ENCODE measurements at places on chromosomes 3 and 15. TPM values are rescaled to one million over a fixed set of nuclear protein-coding genes. Genes with fewer than 3 reads are reported as not detected.

DNA sequence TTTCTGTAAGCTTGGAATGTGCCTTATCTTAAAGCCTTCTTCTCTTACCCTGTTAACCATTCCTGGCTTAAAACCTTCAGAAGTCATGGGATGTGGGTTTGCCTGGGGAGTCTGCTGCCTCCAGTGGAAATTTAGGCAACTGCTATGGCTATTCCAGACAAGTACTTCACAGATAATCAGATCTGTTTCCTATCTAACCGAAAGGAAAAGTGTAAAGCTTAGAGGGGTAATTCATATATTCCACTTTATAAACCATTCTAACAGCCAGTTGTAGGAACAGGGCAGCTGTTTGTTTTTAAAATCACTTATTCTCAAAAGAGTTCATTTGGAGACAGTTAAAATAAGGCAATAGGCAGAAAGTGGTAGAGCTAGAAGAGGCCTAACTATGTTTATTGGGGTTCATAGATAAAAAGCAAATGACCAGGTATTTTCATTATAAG is 219.9 kb downstream of the TCF12 start:
- no peak overlapping the region for H3K4me3 ChIP-seq
- H3K36me3 ChIP-seq: no peaks in the 10 kb centered on the region
- no peak overlapping the region for H3K27ac ChIP-seq
- H3K27me3 ChIP-seq: no peaks in the 10 kb centered on the region

GRCh38 chr3:44927371-44927770 is 48.6 kb downstream of the ZDHHC3 start:
- no peaks in the 10 kb centered on the region for H3K4me1 ChIP-seq
- no peaks in the 10 kb centered on the region for H3K27me3 ChIP-seq
- no peaks in the 10 kb centered on the region for H3K36me3 ChIP-seq
- H3K4me3 ChIP-seq: no peak overlapping the region

APEH gene
- 236 TPM for total RNA-seq

- no peak for DNase-seq
- no peaks in the 10 kb centered on the region for H3K36me3 ChIP-seq
- no peaks in the 10 kb centered on the region for H3K27me3 ChIP-seq
- no peak overlapping the region for H3K27ac ChIP-seq
- H3K4me1 ChIP-seq: peaks cover 9% of the 10 kb centered on the region
- H3K4me3 ChIP-seq: no peak overlapping the region
Measured at GRCh38 chr15:28020644-28021043, 78.5 kb downstream of the OCA2 start.

- H3K27me3 ChIP-seq: no peaks in the 10 kb centered on the region
- no peak overlapping the region for H3K27ac ChIP-seq
- H3K4me1 ChIP-seq: peaks cover 28% of the 10 kb centered on the region
- DNase-seq: no peak
- no peaks in the 10 kb centered on the region for H3K36me3 ChIP-seq
Measured at GRCh38 chr3:25418596-25418995, 9.5 kb upstream of the RARB start.

- no peak overlapping the region for H3K27ac ChIP-seq
- DNase-seq: no peak
- H3K4me1 ChIP-seq: no peaks in the 10 kb centered on the region
- H3K4me3 ChIP-seq: no peak overlapping the region
- H3K36me3 ChIP-seq: no peaks in the 10 kb centered on the region
Measured at GRCh38 chr3:64766440-64766839, 78.6 kb upstream of the ADAMTS9 start.

CLSTN2 gene
- total RNA-seq: 20.1 TPM

GRCh38 chr3:144391236-144391635 is 419.6 kb downstream of the DIPK2A start:
- no peaks in the 10 kb centered on the region for H3K36me3 ChIP-seq
- H3K27ac ChIP-seq: no peak overlapping the region
- H3K4me3 ChIP-seq: no peak overlapping the region
- no peaks in the 10 kb centered on the region for H3K27me3 ChIP-seq
- DNase-seq: no peak

ZCWPW2 gene
- total RNA-seq: 0.18 TPM

DNA sequence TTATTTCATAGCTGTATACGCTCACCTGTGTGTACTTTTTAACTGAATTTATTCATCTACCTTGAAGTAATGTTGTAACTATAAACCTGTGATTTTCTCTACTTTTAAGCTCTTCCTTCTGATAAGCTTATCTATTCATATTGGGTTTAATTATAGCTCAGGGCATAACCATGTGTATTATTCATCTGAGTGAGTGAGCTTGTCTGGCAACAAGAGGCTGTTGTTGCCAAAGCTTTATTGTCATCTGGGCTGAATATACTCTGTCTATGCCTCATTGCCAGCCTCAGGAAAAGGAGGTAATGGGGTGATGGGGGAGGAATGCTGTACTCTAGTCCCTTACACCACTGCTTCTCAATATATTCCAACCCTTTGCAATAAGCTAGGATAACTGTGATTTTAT is 292.4 kb downstream of the UBE2E2 start:
- H3K27ac ChIP-seq: no peak overlapping the region
- no peaks in the 10 kb centered on the region for H3K27me3 ChIP-seq
- H3K4me1 ChIP-seq: no peaks in the 10 kb centered on the region
- H3K36me3 ChIP-seq: no peaks in the 10 kb centered on the region
- DNase-seq: no peak

IL16 gene
- total RNA-seq: not detected

RASL12 gene
- total RNA-seq: 6.0 TPM

PPM1L gene
- 2.0 TPM for total RNA-seq

GRCh38 chr15:82081914-82082762 is 36.3 kb upstream of the MEX3B start:
- no peaks in the 10 kb centered on the region for H3K4me1 ChIP-seq
- no peak overlapping the region for H3K4me3 ChIP-seq
- no peak for DNase-seq
- no peaks in the 10 kb centered on the region for H3K27me3 ChIP-seq
- H3K36me3 ChIP-seq: no peaks in the 10 kb centered on the region

SRP14 gene
- 223 TPM for total RNA-seq

GRCh38 chr3:128730471-128730870 is 4.5 kb downstream of the RAB7A start:
- H3K4me1 ChIP-seq: peaks cover 22% of the 10 kb centered on the region
- no peak for DNase-seq
- H3K36me3 ChIP-seq: no peaks in the 10 kb centered on the region
- H3K4me3 ChIP-seq: no peak overlapping the region
- no peaks in the 10 kb centered on the region for H3K27me3 ChIP-seq

DNA sequence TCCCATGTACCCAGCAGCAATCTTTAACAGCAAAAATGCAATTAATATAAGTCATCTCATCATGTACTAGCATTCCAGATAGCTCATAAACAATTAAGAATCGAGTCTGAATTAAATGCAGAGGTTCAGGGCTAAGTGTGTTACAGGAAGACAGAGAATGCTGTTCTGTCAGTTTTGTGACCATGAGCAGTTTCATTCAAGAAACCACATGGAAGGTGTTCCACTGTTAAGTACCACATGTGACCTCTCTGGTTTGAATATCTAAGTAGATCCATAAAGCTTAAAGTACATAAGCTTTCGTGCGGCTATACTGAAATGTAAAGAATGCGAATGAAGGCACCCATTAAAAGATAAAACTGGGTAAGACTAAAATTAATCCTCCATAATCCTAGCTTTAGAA is 272.3 kb downstream of the IL5RA start:
- DNase-seq: no peak
- no peak overlapping the region for H3K4me3 ChIP-seq
- no peaks in the 10 kb centered on the region for H3K36me3 ChIP-seq
- no peak overlapping the region for H3K27ac ChIP-seq
- H3K4me1 ChIP-seq: no peaks in the 10 kb centered on the region

SEMA7A gene
- total RNA-seq: 38.1 TPM

- DNase-seq: no peak
- no peak overlapping the region for H3K4me3 ChIP-seq
- H3K27ac ChIP-seq: peak overlapping the region; percentile 99
- no peaks in the 10 kb centered on the region for H3K27me3 ChIP-seq
Measured at GRCh38 chr3:48466386-48467109, 20.0 kb downstream of the ATRIP start.

- H3K27me3 ChIP-seq: no peaks in the 10 kb centered on the region
- H3K4me3 ChIP-seq: no peak overlapping the region
- no peaks in the 10 kb centered on the region for H3K4me1 ChIP-seq
- no peak overlapping the region for H3K27ac ChIP-seq
Measured at GRCh38 chr3:192408647-192409200, 318.6 kb downstream of the FGF12 start.

DNA sequence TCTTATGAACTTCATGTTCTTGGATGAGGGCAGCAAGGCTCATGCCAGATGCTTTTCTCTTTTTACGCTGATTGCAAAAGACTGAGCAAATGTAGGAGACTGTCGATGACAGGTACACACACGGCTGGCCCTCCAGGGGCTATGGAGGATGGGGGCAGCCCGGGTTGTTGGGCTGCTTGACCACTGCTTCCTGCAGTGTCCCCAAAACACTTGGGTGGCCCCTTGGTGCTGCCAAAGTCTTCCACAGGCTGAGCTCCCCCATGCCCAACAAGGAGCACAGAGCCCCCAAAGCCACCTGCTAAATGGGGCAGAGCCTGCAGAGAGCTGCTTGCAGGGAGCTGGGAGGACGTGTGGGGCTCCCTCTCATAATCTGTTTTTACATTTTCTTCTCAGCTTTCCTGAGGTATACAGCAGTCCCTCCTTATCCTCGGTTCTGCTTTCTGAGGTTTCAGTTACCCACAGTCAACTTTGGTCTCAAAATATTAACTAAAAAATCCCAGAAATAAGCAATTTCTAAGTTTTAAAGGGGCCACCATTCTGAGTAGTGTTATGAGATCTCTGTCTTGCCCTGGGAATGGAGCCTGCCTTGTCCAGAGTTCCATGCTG is 7.3 kb downstream of the PRR23E start:
- H3K4me1 ChIP-seq: no peaks in the 10 kb centered on the region
- H3K27ac ChIP-seq: no peak overlapping the region
- H3K36me3 ChIP-seq: no peaks in the 10 kb centered on the region
- no peak overlapping the region for H3K4me3 ChIP-seq
- no peaks in the 10 kb centered on the region for H3K27me3 ChIP-seq

GREM1 gene
- 0.54 TPM for total RNA-seq

KLHL6 gene
- total RNA-seq: not detected

DNA sequence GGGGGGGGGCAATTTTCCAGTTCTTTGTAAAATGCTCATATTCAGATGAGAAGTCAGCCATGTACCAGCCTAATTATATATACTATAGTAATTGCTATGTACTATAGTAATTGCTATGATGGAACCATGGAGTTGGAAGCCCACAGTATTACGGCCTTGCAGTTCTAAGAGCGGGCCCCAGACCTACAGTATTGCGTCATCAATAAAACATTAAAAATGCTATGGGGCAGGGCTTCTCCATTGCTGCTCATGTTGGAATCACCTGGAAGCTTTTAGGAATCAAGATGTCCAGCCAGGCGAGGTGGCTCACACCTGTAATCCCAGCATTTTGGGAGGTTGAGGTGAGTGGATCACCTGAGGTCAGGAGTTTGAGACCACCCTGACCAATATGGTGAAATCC is 443.7 kb upstream of the GRM7 start:
- no peaks in the 10 kb centered on the region for H3K36me3 ChIP-seq
- no peak for DNase-seq
- no peak overlapping the region for H3K4me3 ChIP-seq
- no peaks in the 10 kb centered on the region for H3K27me3 ChIP-seq
- H3K27ac ChIP-seq: no peak overlapping the region

GRCh38 chr15:45906230-45906629 is 271.4 kb downstream of the SQOR start:
- DNase-seq: no peak
- H3K27me3 ChIP-seq: no peaks in the 10 kb centered on the region
- no peak overlapping the region for H3K4me3 ChIP-seq

- peaks cover 2% of the 10 kb centered on the region for H3K36me3 ChIP-seq
- peaks cover 17% of the 10 kb centered on the region for H3K4me1 ChIP-seq
- DNase-seq: no peak
- no peaks in the 10 kb centered on the region for H3K27me3 ChIP-seq
- no peak overlapping the region for H3K4me3 ChIP-seq
Measured at GRCh38 chr3:183845608-183846288, 20.4 kb upstream of the MAP6D1 start.

MESP2 gene
- 0.70 TPM for total RNA-seq

DNA sequence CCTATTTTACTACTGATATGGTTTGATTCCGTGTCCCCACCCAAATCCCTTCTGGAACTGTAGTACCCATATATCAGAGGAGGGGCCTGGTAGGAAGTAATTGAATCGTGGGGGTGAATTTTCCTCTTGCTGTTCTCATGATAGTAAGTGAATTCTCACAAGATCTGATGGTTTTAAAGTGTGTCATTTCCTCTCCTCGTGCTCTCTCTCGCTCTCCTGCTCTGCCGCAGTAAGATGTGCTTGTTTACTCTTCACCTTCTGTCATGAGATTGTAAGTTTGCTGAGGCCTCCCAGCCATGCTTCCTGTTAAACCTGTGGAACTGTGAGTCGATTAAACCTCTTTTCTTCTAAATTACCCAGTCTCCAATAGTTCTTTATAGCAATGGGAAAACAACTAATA is 81.2 kb upstream of the ZBTB20 start:
- no peaks in the 10 kb centered on the region for H3K27me3 ChIP-seq
- no peak overlapping the region for H3K27ac ChIP-seq
- H3K4me3 ChIP-seq: no peak overlapping the region

ZBED2 gene
- 0.14 TPM for total RNA-seq

DNA sequence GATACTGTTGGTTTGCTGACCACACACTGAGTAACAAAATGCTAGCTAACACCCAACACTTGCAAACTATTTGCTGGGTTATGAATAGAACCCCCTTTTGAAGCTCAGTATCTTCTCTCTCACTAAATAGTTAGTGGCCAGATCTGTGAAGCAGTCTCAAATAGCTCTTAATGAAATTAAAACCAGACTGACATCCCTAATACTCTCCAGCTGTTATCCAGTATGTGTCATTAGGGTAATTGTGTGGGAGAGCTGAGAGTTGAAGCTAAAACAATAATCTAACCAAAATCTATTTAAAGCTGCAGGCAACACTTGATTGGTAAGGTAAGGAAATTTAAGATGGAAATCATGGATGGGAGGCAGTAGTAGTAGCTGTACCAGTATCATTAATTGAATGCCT is 110.4 kb upstream of the RORA start:
- no peak for DNase-seq
- no peaks in the 10 kb centered on the region for H3K36me3 ChIP-seq
- H3K4me3 ChIP-seq: no peak overlapping the region
- no peak overlapping the region for H3K27ac ChIP-seq

- no peaks in the 10 kb centered on the region for H3K36me3 ChIP-seq
- H3K4me1 ChIP-seq: no peaks in the 10 kb centered on the region
- no peak for DNase-seq
- no peak overlapping the region for H3K4me3 ChIP-seq
- H3K27me3 ChIP-seq: no peaks in the 10 kb centered on the region
Measured at GRCh38 chr3:197042539-197042938, 12.9 kb upstream of the MELTF start.

DNA sequence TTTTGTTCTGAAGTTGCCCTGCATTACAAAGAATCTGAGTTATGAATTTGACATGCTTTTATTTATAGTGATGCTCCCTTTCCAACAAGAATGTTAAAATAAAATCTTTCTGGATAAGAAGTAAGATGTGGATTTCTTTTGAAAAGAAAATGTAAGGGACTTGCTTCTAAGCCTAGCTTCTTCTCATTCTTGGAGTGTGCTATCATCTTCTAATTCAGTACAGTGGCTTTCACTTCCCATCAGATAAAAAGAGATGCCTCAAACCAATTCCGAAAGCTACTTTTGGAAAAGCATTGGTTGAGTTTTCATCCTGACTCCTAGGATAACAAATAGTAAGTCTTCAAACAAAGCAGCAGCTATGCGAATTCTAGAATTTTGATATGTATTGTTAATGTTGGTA is 197.0 kb upstream of the ZPLD1 start:
- DNase-seq: no peak
- no peak overlapping the region for H3K27ac ChIP-seq
- H3K4me1 ChIP-seq: no peaks in the 10 kb centered on the region
- H3K36me3 ChIP-seq: no peaks in the 10 kb centered on the region
- H3K27me3 ChIP-seq: no peaks in the 10 kb centered on the region
- H3K4me3 ChIP-seq: no peak overlapping the region
